Right forelimb (tissue), 1 donor: ENCODE measurements at places on chromosomes 5 and 9.

GRCh38 chr5:143629871-143630659 lies 181.9 kb upstream of the HMHB1 start:
- no peak for DNase-seq

GRCh38 chr9:88586452-88586851 lies 51.5 kb downstream of the NXNL2 start:
- DNase-seq: no peak

DNA sequence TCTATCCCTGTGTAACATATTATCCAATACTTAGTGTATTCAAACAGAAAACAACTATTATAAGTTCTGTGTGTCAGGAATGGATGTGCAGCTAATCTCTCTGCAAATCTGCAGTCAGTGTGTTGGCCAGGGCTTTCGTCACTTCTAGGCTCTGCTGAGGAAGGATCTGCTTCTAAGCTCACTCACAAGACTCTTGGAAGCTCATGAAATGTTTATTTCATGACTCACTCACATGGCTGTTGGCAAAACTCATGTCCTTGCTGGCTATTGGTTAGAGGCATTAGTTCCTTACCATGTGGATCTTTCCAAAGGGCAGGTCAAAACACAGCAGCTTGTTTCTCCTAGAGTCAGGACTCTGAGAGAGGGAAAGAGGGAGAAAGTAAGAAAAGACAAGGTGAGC lies 367.4 kb upstream of the SMARCA2 start:
- DNase-seq: no peak

- DNase-seq: no peak
Observed at GRCh38 chr9:117290306-117290840, 124.5 kb downstream of the ASTN2 start.

DNA sequence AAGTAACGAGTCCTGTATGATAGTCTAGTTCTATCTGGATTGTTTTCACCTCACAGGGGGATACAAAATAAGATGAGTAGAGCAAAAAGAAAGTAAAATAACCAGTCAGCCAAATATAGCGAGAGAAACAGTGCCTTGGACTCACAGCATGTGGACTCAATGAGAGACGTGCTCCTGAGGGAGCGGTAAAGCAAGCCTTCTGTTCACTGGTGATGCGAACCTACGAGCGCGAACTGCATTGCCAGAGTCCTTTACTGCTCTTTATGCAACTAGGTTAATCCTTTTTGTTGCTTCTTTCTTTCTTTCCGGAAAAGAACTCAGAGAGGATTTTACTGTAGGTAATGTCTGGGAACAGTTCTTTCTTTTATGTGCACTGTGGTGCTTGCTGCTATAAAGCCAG lies 132.7 kb downstream of the ANXA1 start:
- no peak for DNase-seq
